ENCODE measurements at places on chromosomes 2 and 18.

GRCh38 chr18:47887227-47887626 lies 43.2 kb downstream of the SMAD2 start:
- no peak for DNase-seq

- no peak for DNase-seq
Observed at GRCh38 chr2:37284381-37284780, 40.3 kb downstream of the PRKD3 start.

GRCh38 chr18:50154420-50154819 lies 40.5 kb downstream of the MYO5B start:
- no peak for DNase-seq

DNA sequence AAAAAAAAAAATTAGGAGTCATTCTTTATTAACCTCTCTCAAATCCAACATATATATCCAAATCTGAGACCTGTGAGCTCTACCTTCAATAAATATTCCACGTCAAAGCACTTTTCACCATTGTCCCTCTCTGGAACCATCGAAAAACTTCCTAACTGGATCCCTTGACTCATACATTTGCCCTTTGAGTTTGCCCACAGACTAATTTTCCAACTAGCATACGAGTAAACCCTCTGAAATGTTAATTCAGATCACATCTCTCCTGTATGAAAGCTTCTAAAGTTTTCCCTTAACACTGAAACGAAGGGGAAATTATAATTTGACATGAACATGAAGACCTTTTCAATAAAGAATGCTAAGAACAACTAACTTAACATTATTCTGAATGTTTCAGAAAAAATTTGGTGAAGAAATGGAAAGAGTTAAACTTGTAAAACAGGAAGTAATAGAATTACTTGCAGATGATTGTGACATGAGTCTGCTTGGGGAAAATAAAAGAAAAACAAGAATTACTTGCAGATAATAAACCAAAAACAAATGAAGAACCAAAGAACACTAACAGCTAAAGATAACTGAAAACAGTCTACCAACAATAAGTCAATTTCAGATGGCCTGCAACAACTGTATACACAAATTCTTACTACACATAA lies 110.6 kb downstream of the C2orf74 start:
- DNase-seq, result no peak

- DNase-seq, result peak; percentile 77
Observed at GRCh38 chr2:168244318-168244717, 3.1 kb downstream of the STK39 start.

DNA sequence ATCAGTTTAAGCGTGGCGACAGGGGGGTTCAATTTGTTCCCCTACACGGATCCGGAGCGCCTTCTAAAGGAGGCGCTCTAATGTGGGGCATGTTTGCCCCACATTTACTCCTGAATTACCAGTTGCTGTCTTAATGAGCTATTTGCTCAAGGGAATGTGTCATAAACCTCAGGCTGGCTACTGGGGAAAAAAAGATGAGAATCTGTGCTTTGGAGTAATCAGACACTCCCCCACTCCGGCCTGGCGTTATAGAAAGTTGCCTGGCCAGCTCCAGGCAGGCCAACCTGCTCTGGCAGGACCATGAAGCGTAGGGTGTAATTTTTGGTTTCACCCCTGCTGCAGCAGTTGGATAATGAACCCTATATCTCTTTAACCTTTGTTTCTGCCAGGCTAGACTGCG lies 31.0 kb upstream of the MAP3K20 start:
- DNase-seq, result no peak

- DNase-seq, result no peak
Observed at GRCh38 chr2:148546270-148546669, 98.3 kb upstream of the EPC2 start.

DNA sequence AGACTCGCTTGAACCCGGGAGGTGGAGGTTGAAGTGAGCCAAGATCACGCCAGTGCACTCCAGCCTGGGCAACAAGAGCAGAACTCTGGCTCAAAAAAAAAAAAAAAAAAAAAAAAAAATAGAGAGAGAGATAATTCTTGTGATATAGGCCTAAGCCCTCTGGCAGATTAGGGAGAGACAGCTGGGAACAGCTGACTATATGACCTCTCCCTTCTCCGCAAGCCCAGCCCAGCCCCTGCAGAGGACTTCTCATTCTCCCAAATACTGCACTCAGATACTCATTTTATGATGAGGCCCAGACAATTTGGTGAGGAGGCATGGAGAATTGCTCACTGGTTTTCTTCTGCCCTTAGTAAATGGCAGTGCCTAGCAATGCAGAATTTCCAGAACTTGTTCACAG lies 262.0 kb downstream of the HAUS1 start:
- DNase-seq, result no peak

GRCh38 chr2:38850045-38850444 lies 25.7 kb downstream of the DHX57 start:
- DNase-seq, result no peak

DNA sequence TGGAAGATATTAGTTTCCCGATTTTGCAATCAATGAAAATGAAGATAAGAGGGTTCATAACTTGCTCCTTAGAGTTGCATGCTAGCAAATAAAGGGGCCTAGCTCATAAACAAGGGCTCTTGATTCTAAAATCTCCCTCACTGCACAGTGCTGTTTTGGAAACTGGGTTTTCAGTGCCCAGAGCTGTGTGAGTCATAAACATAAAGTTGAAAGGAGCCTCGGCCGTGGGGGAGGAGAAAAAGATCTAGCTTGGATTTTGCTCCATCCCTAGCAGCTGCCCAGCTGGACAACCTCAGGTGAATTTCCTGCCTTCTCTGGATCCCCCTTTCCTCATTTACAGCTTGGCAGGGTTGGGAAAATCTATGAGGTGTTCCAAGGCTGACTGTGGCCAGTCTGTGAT lies 42.5 kb downstream of the LYPD1 start:
- DNase-seq, result no peak

DNA sequence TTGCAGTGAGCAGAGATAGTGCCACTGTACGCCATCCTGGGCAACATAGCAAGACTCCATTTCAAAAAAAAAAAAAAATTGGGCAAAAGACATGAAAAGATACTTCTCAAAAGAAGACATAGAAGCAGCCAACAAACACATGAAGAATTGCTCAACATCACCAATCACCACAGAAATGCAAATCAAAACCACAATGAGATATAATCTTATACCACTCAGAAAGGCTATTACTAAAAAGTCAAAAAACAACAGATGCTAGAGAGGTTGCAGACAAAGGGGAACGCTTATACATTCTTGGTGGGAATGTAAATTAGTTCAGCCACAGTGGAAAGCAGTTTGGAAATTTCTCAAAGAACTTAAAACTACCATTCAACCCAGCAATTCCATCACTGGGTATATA lies 43.1 kb upstream of the CHAC2 start:
- no peak for DNase-seq

DNA sequence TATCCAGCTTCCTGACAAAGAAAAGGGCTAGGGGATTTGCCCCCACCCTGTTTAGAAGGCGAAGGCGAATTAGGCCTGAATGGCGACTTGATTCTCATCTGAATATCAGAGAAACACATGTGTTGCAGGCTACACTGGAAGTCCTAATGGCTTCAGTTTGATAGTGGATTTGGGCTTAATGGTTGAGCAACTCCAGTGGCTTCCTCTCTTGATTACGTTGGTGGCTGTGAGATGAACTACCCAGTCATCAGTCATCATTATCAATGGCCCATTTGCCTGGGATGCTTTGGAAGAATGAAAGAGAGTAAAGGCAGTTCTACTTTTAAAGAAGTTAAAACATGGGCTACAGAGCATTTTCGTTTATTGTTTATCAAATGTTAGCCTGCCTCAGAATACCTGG lies 60.9 kb upstream of the IL1R1 start:
- no peak for DNase-seq

DNA sequence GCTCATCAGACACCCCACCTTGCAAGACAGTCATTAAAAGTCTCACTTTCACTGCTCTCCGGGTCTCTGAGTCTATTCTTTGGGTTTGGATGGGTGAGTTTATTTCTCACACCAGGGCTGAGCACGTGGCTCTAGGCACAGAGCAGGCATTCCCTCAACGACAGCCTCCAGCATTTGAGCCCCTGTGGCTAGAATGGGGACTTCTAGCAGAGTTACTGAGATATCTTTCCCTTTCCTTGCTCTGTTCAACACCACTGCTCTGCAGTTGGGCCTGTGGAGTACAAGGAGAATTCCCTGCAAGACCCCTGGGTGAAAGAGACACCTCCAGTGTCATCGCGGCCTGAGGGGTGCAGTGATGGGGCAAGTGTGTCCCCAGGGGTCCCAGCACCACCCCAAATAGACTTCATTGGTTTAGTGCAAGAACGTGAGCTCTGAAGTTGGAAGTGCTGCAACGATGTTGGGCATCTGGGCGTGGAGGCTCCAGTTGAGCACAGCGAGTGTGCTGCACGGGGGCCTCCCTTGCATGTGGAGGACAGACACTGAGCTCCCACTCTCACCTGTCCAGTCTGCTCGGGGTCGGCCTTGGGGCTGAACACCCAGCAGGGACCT lies 184.1 kb upstream of the HS6ST1 start:
- no peak for DNase-seq

GRCh38 chr2:85158559-85159273 lies 25.5 kb downstream of the TCF7L1 start:
- DNase-seq, result no peak

DNA sequence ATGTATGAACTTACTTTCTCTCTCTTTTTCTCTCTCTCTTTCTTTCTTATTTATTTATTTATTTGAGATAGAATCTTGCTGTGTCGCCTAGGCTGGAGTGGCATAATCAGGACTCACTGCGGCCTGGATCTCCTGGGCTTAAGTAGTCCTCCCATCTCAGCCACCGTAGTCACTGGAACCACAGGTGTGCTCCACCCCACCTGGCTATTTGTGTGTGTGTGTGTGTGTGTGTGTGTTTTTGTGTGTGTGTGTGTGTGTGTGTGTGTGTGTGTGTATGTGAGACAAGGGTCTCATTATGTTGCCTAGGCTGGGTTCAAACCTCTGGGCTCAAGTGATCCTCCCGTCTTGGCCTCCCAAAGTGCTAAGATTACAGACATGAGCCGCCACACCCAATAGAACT lies 64.3 kb downstream of the KIAA1328 start:
- no peak for DNase-seq

DNA sequence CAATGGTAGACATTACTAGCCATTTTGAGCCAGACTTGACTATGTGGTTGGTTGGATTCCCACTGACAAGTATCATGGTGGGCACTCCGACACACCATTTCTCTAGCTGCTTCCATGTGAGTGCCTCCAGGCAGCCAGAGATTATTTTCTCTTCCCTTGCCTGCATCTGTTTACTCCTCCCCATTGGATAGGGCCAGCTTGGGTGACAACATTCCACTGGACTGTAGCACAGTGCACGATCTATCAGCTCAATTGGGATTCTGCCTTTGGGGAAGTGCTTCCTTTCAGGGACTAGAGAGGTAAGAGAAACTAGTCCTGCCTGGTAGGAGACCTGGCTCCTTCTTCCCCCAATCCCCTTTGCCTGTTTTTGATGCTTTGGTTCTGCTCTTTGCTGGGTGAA lies 49.0 kb upstream of the MAP4K3 start:
- DNase-seq, result no peak
